ENCODE measurements at places on chromosomes 16 and 17. TPM values are rescaled to one million over a fixed set of nuclear protein-coding genes. Genes with fewer than 3 reads are reported as not detected.

GRCh38 chr16:72645538-72645937, 402.4 kb downstream of the ZFHX3 start:
- H3K27me3 ChIP-seq, result no peaks in the 10 kb centered on the region
- H3K4me3 ChIP-seq, result no peak overlapping the region
- H3K4me1 ChIP-seq, result peaks cover 11% of the 10 kb centered on the region
- H3K36me3 ChIP-seq, result peaks cover 2% of the 10 kb centered on the region
- DNase-seq, result no peak

DNA sequence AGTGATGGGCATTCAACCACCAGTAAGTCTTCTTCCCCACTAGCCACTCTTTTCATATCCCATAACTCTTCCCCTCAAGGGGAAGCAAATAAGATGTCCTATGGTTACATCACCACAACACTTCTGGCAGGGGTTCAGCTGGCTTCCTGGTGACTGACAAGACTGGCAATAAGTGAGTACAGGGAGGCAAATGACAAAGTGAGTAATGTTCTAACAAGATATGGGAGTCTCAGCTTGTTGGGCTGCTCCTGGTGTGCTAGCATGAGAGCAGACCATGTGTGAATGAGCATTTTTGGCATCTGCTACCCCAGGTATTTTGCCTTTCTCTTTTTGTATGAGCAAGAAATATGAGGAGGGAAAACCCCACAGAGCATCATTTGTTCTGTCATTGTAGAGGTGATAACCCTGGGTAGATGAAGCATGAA, 9.9 kb downstream of the TMIGD1 start:
- no peak overlapping the region for H3K4me3 ChIP-seq
- no peak for DNase-seq
- H3K4me1 ChIP-seq, result peaks cover 10% of the 10 kb centered on the region
- no peaks in the 10 kb centered on the region for H3K27me3 ChIP-seq
- H3K36me3 ChIP-seq, result no peaks in the 10 kb centered on the region

SPATA22 gene
- total RNA-seq, result not detected

DNA sequence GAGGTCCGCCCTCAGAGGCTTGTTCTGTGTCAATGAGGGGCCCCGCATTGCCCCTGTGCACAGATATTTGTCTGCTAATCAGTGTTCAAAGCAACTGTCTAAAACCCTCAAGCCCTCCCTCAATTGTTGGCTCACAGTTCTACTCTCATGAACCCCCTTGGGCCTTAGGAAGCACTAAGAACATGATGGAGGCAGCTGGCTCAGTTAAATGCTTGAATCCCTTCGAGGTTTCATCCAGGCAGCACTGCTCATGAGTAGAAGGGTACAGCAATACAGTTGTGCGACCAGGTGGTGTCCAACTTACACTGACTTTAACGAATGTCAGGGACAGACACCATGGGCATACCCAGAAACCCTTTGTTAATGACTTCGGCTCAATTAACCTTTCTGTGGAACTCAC, 89.2 kb upstream of the WSCD1 start:
- no peaks in the 10 kb centered on the region for H3K4me1 ChIP-seq
- DNase-seq, result no peak
- H3K27ac ChIP-seq, result no peak overlapping the region
- H3K27me3 ChIP-seq, result peaks cover 9% of the 10 kb centered on the region
- no peaks in the 10 kb centered on the region for H3K36me3 ChIP-seq
- no peak overlapping the region for H3K4me3 ChIP-seq

DNA sequence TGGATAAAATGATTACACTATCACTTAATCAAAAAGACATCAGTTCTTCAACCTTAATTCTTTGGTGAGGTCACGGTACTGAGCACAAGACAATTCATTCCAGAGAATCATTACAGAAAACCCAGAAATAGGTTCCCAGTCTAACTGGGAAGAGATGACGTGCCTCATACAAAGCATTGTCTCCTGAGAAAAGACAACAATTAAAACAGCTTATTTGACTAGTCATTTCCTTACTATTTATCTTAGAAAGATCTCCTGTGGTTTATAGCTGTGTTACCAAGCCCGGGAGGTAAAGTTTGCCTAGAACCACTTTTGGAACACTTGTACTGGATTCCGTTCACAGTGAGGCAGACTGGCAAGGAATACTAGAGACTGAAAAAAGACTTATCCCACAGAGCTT, 5.1 kb downstream of the PHF12 start:
- DNase-seq, result no peak
- no peaks in the 10 kb centered on the region for H3K27me3 ChIP-seq
- H3K4me3 ChIP-seq, result no peak overlapping the region
- H3K4me1 ChIP-seq, result peaks cover 68% of the 10 kb centered on the region

DNA sequence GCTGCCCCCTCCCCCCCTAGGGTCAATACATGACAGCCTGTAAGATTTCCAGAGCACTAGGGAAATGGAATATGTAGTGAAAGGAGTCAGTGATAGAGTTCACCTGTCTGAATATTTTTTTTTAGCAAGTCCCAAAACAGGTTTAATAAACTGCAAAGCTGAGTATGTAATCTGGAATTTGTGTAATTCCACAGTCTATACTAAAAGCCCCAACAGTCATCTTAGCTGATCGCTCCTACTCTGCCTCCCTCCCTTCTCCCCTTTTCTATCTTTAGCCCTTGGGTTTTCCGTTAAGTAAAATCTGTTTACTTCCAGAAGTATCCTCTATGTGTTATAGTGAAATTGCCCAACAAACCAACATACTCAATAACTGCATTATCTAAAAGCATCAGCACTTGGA, 3.5 kb downstream of the CDH13 start:
- no peaks in the 10 kb centered on the region for H3K36me3 ChIP-seq
- H3K4me3 ChIP-seq, result no peak overlapping the region
- peaks cover 39% of the 10 kb centered on the region for H3K27me3 ChIP-seq
- no peak for DNase-seq

GRCh38 chr17:28584434-28584833, 7.7 kb upstream of the ALDOC start:
- no peak overlapping the region for H3K27ac ChIP-seq
- H3K4me1 ChIP-seq, result no peaks in the 10 kb centered on the region
- H3K4me3 ChIP-seq, result no peak overlapping the region
- H3K36me3 ChIP-seq, result peaks cover 7% of the 10 kb centered on the region

Data from activated B cell treated with CpG ODN at 0.5 μM for 24 hours (primary cell).